Breast epithelium (tissue), 4 donors: ENCODE measurements at places on chromosomes 1 and 21.
A peak's percentile ranks its signal among the peaks of the same experiment; 100 is the strongest.

DNA sequence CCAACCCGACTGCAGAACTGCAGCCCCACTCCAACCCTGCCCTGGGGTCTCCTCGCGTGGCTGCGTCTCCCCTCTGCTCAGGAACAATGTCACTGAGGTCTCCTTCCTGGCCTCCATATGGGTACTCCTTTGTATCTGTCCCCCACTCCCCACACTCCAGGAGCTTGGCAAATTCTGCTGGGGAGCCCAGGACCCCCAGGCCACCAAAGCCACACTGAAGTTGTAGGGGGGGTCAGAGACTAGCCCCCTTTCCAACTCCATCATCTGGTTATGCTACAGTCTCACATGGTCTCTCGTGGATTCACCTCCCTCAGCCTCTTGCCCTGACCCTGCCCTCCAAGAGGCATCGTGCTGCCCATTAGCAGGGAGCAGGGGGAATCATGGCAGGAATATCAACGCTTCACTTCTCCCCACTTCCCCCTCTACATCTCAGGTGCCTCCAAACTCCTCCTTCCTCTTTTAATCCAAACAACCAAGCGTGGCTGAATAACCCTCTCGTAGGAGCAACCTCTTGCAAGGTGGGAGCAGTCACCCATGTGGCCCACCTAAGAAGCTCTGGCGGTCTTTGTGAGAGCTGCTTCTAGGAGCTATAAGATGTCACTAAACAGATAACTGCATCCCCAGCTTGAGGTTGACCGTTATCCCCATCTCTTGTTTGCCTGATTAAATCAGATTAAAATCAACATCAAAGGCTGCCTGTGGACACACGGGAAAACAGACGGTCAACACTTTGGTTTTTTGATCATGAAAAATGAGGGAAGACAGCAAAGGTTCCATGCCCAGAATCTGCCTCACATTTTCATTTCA, 86.4 kb downstream of the MIS18A start:
- DNase-seq = no peak
- H3K4me1 ChIP-seq = no peaks in the 10 kb centered on the region
- no peak overlapping the region for H3K4me3 ChIP-seq

GRCh38 chr1:234969011-234969441, 159.6 kb downstream of the TOMM20 start:
- no peaks in the 10 kb centered on the region for H3K36me3 ChIP-seq
- peak overlapping the region; percentile 89 for H3K27ac ChIP-seq
- H3K4me1 ChIP-seq = peaks cover 19% of the 10 kb centered on the region
- DNase-seq = no peak

GRCh38 chr1:171654942-171655745, 2.7 kb upstream of the MYOC start:
- no peaks in the 10 kb centered on the region for H3K27me3 ChIP-seq
- H3K4me1 ChIP-seq = peaks cover 5% of the 10 kb centered on the region
- H3K36me3 ChIP-seq = no peaks in the 10 kb centered on the region
- peak overlapping the region; percentile 47 for H3K4me3 ChIP-seq

- no peak overlapping the region for H3K27ac ChIP-seq
- H3K36me3 ChIP-seq = no peaks in the 10 kb centered on the region
- H3K4me3 ChIP-seq = no peak overlapping the region
- DNase-seq = no peak
- no peaks in the 10 kb centered on the region for H3K4me1 ChIP-seq
These were observed 300.9 kb downstream of the BRINP3 start for GRCh38 chr1:190176776-190177175.

DNA sequence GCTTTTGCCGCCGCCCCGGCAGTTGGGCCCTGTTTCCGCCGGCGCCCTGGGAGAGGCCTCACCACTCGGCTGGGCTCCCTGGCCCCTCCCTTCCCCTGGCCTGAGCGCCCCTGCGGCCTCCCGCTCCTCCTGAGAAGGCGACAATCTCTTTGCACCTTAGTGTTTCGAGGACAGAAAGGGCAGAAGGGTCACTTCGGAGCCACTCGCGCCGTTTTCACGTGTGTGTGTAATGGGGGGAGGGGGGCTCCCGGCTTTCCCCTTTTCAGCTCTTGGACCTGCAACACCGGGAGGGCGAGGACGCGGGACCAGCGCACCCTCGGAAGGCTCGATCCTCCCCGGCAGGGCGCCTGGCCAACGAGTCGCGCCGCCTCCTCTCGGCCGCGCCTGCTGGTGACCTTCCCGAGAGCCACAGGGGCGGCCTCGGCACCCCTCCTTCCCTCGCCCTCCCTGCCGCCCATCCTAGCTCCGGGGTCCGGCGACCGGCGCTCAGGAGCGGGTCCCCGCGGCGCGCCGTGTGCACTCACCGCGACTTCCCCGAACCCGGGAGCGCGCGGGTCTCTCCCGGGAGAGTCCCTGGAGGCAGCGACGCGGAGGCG, 432 bp upstream of the SIM2 start:
- peaks cover 3% of the 10 kb centered on the region for H3K4me1 ChIP-seq
- no peaks in the 10 kb centered on the region for H3K36me3 ChIP-seq
- peak overlapping the region; percentile 36 for H3K4me3 ChIP-seq
- no peak for DNase-seq

- no peak for DNase-seq
- no peaks in the 10 kb centered on the region for H3K36me3 ChIP-seq
- no peaks in the 10 kb centered on the region for H3K27me3 ChIP-seq
- H3K27ac ChIP-seq = no peak overlapping the region
These were observed 12.7 kb upstream of the GADD45A start for GRCh38 chr1:67672260-67672803.

DNA sequence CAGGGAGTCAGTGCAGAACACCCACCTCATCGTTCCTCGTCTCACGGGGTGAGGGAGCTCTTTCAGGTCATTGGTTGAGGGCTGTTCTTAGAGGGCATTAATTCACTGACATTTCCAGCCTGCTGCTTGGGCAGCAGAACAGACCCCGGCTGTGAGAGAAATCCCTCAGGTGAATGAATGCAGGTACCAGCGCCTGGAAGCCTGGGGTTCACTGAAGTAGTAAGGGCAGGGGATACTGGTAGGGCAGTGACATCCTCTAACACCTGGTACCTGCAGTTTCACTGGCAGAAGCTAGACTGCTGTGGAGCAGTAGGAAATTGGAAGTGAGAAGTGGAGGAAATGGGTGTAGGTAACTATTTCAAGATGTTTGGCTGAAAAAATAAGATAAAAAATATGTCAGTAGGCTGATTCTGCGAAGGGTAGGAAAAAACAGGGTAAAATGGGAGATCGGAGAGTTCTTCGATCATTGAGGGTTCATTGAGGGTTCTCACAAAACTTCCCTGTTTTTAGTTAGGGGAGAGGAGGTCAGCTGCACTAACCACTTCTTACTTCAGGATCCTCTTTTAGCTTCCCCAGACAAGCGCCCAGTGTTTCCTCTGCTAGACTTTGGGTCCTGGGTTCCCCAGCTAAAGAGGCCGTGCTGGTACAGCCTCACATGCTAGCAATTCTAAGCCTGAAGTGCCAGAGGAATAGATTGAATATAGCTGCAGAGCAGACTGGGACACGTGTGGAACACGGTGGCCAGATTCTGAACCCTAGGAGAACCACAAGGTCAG, 55.2 kb downstream of the RNF220 start:
- H3K27me3 ChIP-seq = peaks cover 15% of the 10 kb centered on the region
- no peak overlapping the region for H3K4me3 ChIP-seq
- no peaks in the 10 kb centered on the region for H3K4me1 ChIP-seq
- no peak overlapping the region for H3K27ac ChIP-seq

DNA sequence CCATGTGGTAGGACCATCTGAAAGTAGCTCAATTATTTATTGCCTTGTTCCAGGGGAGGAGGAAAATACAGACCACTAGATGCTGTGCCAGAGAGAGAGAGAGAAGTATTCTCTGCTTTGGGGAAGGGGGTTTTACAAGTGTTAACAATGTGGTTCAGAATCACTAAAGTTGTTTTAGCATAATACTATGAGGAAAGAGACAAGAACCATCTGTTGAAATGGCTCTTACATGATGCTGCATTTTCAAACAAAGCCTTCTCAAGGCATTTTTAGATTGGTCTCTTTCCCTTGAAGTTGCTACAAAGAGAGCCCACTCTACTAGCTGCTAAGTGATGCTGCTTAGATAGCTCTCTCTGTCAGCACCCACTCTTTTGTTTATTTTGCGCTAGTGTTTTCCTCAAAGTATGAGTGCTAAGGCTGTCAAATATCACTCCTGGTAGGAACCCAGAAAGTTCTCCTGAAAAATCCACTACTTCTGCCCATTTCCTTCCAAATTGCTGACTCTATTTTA, 255.1 kb downstream of the NFIA start:
- peak overlapping the region; percentile 20 for H3K4me3 ChIP-seq
- DNase-seq = no peak
- H3K36me3 ChIP-seq = no peaks in the 10 kb centered on the region
- no peaks in the 10 kb centered on the region for H3K4me1 ChIP-seq
- H3K27ac ChIP-seq = peak overlapping the region; percentile 79

GRCh38 chr1:187630653-187631380, 802.1 kb downstream of the PLA2G4A start:
- no peak for DNase-seq
- no peaks in the 10 kb centered on the region for H3K36me3 ChIP-seq
- H3K27ac ChIP-seq = no peak overlapping the region
- H3K4me3 ChIP-seq = no peak overlapping the region
- H3K27me3 ChIP-seq = no peaks in the 10 kb centered on the region

- no peaks in the 10 kb centered on the region for H3K4me1 ChIP-seq
- H3K36me3 ChIP-seq = no peaks in the 10 kb centered on the region
- H3K27me3 ChIP-seq = no peaks in the 10 kb centered on the region
These were observed 16.5 kb downstream of the SMAP2 start for GRCh38 chr1:40389871-40390560.

DNA sequence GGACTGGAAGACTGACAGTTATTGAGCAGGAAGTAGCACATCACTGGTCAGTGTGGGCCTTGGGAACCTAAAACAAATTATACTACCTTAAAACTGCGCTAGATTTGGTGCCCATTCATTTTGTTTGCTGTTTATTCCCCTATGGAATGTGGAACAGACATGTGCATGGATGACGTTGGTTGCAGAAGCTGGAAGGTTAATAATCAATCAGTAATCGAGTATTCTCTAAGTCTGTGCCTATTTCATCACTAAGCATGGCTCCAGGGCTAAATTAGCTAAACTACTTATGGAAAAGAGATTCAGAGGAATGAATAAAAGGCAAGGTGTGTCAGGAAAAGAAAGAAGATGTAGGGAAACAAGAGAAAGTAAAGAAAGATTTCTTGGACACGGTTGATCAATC, 33.5 kb upstream of the DPT start:
- H3K27ac ChIP-seq = no peak overlapping the region
- no peaks in the 10 kb centered on the region for H3K4me1 ChIP-seq
- H3K4me3 ChIP-seq = no peak overlapping the region

GRCh38 chr1:21644348-21644747, 24.8 kb downstream of the RAP1GAP start:
- no peak overlapping the region for H3K27ac ChIP-seq
- DNase-seq = no peak
- H3K27me3 ChIP-seq = no peaks in the 10 kb centered on the region
- H3K4me3 ChIP-seq = no peak overlapping the region

DNA sequence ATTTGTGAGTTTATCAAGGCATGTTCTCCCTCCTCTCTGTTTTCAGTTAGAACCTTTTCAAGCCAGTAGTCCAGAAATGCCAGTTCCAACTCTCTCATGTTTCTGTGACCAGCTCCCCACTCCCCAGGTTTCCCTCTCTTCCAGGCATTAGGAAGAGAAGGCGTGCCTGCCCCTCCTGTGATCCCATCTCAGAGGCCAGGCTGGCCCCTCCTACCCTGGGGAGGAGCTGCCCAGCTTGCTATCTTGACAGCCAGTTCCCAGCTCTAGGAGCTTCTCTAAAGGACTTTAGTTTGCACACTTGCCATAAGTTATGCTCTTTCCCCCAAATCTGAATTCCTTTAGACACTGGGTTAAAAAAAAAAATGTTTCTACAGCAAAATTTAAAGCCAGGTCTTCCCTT, 8.9 kb downstream of the HYI start:
- H3K27ac ChIP-seq = no peak overlapping the region
- no peaks in the 10 kb centered on the region for H3K4me1 ChIP-seq
- no peak for DNase-seq

DNA sequence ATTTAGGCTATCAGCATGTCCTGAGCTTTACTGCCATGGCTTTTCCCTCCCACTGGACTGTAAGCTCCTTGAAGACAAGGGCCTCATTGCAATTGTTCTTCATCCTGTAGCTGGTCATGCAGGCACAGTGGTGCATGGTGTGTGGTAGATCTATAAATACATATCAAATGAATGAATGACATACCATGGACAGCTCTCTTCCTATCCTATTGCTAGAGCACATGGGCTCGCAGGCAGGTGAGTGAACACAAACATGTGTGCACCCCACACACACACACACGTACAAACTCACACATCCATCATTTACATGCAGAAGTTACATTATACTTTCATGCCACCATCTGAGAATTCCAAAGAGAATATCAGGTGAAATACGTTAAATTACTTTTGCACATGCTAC, 172.9 kb upstream of the RUNX1 start:
- no peak overlapping the region for H3K4me3 ChIP-seq
- peak overlapping the region; percentile 16 for H3K27ac ChIP-seq
- no peaks in the 10 kb centered on the region for H3K36me3 ChIP-seq
- H3K4me1 ChIP-seq = no peaks in the 10 kb centered on the region

DNA sequence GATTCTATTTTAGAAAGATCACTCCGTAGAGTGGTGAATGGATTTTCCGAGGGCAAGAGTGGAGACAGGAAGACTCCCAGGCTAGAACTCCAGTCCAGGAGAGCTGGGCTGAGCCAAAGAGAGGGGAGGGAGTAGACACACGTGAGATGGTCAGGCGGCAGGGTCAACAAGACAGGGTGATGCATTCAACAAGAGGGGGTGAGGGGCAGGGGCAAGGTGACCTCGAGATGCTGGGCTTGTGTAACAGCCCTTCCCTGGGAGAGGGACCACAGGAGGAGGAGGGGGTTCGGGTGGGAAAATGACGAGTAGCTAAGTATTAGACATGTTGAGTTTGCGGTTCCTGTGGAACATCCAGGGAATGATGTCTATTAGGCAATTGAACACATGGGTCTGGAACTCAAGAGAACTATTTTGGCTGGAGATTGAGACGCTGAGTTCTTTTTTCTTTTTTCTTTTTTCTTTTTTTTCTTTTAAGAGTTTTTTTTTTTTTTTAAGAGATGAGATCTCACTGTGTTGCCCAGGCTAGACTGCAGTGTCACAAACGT, 13.3 kb downstream of the RSPO1 start:
- H3K27ac ChIP-seq = peak overlapping the region; percentile 60
- DNase-seq = no peak
- no peaks in the 10 kb centered on the region for H3K27me3 ChIP-seq
- no peak overlapping the region for H3K4me3 ChIP-seq

GRCh38 chr1:52032785-52033131, 852 bp downstream of the KTI12 start:
- H3K4me1 ChIP-seq = peaks cover 11% of the 10 kb centered on the region
- no peaks in the 10 kb centered on the region for H3K27me3 ChIP-seq
- H3K36me3 ChIP-seq = no peaks in the 10 kb centered on the region
- H3K27ac ChIP-seq = peak overlapping the region; percentile 89
- peak; percentile 56 for DNase-seq
- peak overlapping the region; percentile 87 for H3K4me3 ChIP-seq

- no peak for DNase-seq
- no peak overlapping the region for H3K27ac ChIP-seq
These were observed 23.7 kb upstream of the SLC2A5 start for GRCh38 chr1:9093091-9093490.
